ENCODE measurements at places on chromosomes 3 and 15. TPM values are rescaled to one million over a fixed set of nuclear protein-coding genes. Genes with fewer than 3 reads are reported as not detected.
A peak's percentile ranks its signal among the peaks of the same experiment; 100 is the strongest.

DNA sequence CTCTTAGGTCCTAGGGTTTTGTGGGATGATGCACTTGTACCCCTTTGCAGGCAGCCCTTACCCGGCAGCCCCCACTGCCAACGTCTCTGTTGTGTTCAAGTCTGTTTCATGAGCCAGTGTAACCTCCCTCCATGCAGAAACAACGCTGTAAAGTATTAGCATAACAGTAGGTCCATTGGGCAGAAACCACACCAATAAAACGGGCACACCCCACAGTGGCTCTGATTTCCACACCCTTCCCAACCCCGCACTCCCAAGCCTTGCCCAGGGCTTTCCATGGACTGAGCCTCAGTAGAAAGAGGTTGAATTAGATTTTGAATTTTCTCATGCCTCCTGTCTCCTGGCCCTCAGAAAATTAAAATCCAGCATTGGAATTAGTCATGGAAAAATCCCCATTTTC is 124.5 kb downstream of the CACNA1D start:
- DNase-seq: no peak

GRCh38 chr3:133892541-133893231 is 3.0 kb downstream of the RAB6B start:
- DNase-seq: no peak

GRCh38 chr15:62835351-62835750 is 207.2 kb upstream of the TPM1 start:
- DNase-seq: no peak

The EOMES gene
- total RNA-seq: 12.3 TPM

DNA sequence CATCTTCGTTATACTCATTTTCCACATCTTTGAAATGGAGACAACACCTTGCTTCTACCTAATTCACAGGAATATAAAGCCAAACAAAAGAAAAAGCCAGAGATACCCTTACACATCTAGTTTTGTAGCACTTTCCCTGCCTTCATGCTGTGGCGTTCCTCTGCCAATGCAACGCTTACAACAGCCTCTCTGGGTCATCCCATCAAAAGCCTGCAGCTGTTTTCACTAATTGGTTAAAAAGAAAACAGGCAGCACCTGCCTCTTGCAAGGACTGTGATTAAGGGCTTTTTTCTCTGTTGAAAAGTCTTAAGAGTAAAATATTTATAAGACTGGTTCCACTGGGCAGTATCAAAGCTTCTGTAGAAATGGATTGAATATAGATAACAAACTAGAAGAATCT is 120.3 kb downstream of the FMN1 start:
- DNase-seq: no peak

DNA sequence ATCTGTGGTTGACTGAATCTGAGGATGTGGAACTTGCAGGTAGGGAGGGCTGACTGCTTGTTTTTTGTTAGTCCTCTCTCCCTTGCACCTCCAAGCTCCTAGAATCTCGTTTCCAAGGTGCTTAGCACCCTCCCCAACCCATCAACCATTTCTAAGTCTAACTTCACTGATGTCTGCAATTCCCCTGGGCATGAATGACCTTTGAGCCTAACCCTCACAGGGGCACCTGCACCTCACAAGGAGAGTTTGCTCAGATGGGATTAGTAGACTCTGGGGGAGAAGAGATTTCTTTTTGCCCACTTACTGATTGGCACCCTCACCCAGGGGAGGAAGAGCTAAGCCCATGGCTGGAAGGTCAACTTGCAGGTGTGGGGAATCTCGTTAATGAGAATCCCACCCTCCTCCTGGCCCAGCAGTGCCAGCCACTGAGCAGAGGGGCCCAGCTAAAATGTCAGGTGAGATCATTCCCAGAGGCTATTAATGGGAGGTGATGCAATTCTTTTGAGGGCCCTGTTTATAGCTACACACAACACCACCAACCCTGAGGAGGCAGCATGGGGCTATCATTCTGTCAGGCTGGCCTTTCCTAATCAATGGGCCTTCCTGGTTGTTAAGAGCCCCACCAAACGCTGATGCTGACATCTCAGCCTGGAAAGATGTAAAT is 81.6 kb upstream of the HERC1 start:
- peak; percentile 24 for DNase-seq

GRCh38 chr3:32374788-32375595 is 16.7 kb upstream of the CMTM7 start:
- DNase-seq: no peak

DNA sequence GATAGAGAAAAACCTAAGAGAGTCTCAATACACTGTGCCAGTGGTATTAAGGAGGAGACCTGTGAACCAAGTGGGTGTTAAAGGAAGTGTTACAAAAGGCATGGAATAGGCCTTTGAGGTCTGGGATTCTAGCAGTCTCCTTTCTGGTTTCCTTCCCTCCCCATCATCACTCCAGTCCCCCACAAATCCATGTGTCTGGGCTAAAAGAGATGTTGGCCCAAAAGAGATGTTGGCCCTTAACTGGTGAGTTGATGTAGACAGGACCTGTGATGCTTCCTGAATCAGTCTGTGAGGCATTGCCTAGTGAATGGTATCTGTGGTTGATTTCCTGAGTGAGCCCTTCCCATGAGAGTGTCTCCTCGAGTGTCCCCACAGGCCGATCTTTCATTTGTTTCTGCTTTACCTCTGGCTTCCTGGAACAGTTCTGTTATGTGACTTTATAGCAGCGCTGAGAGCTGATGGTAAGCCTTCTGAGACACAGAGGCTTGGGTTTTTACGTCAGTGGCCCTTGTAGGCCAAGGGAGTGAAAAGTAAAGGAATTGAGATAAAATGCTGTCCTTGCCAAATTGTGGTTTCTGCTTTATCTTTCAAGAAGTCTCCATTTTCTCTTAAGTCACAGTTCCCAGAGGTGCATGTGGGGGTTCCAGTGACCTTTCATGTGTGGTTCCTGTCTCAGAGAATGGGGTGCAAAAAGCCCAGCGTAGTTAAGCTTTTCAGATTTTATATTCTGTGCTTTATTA is 87.8 kb downstream of the KLHL25 start:
- no peak for DNase-seq

The ACVR2B gene
- 6.0 TPM for total RNA-seq

The PRR20G gene
- total RNA-seq: not detected

DNA sequence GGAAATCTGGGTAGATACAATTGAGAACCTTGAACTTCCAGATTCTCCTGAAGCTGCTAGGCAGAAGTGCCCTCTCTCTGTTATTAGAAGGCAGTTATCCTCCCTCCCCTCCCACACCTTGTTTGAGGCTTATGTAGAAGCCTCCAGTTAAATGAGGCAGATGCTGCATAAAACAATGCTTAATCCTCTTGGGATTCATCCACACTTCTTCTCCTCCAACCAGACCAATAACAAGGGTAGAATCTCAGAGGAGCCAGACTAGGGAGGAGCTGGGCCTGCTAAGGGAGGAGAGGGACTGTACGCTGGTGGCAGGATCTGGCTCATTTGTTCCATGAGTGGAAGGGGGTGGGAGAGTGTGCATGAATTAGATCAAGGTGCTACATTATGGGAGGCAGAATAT is 88.3 kb upstream of the PRR23C start:
- no peak for DNase-seq

GRCh38 chr3:190446573-190447279 is 3.0 kb downstream of the TMEM207 start:
- DNase-seq: no peak

GRCh38 chr15:33328106-33328505 is 17.3 kb downstream of the RYR3 start:
- DNase-seq: no peak

- no peak for DNase-seq
Observed at GRCh38 chr3:31431321-31431720, 101.4 kb upstream of the STT3B start.

- no peak for DNase-seq
Observed at GRCh38 chr15:91077029-91077428, 23.0 kb upstream of the SV2B start.

DNA sequence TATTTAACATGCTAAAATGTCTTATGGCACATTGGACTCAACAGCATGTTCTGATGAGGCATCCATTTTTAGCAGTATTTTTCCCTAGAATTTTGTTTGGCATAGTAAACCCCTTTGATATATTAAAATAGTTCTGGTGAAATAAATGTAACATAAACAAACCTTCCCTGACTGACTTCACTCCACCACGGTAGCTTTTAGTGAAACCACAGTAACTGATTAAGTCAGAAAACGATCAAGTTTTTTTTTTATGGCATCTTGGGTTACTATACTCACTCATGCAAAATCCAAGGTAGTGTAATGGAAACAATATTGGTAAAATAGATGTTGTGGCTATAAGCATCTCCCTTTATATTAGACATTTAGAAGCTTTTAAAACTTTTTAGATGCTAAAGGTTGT is 2.8 kb downstream of the SERP1 start:
- no peak for DNase-seq

DNA sequence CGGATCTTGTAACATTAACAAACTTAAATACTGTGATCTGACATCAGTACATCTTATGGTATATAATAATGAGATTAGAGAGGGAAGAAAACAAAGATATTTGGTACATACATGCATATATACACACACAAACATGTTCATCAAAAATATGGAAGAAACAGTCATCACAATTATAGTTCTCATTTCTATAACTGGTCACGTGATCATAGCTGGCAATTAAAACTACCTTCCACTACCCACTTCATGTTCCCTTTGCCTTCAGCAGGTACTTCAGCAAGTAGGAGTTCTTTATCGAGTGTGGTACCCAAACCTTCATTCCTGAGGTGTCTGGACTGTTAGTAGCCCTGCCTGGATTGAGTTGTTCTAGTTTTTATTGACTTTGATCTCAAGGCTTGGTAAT is 70.9 kb upstream of the ALDH1A3 start:
- DNase-seq: no peak

The GABRR3 gene
- total RNA-seq: not detected

GRCh38 chr3:64956711-64957325 is 269.0 kb upstream of the ADAMTS9 start:
- DNase-seq: no peak

- no peak for DNase-seq
Observed at GRCh38 chr3:1381647-1382036, 288.8 kb downstream of the CNTN6 start.

The EXOSC7 gene
- total RNA-seq: 33.6 TPM

GRCh38 chr3:193132241-193132640 is 108.8 kb upstream of the PLAAT1 start:
- no peak for DNase-seq

- no peak for DNase-seq
Observed at GRCh38 chr3:12040902-12041301, 36.7 kb downstream of the SYN2 start.

DNA sequence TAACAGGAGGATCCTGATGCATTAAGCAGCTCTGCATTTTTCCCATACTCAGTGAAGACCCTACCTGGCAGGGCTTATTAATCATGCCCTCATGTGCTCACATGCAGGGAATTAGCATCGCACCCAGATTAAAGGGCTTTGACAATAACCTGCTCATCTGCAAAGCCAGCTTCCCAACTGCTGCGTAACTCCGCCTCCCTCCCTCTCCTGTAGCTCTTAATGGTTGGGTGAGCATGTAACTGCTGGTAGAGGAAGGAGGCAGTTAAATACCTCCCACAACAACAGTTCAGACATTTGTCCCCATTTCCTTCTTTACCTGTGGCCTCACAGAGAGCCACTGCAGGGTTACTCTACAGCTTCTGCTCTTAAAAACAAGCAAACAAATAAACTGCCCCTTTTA is 203.6 kb upstream of the WNT5A start:
- DNase-seq: no peak

The CFAP100 gene
- not detected for total RNA-seq

DNA sequence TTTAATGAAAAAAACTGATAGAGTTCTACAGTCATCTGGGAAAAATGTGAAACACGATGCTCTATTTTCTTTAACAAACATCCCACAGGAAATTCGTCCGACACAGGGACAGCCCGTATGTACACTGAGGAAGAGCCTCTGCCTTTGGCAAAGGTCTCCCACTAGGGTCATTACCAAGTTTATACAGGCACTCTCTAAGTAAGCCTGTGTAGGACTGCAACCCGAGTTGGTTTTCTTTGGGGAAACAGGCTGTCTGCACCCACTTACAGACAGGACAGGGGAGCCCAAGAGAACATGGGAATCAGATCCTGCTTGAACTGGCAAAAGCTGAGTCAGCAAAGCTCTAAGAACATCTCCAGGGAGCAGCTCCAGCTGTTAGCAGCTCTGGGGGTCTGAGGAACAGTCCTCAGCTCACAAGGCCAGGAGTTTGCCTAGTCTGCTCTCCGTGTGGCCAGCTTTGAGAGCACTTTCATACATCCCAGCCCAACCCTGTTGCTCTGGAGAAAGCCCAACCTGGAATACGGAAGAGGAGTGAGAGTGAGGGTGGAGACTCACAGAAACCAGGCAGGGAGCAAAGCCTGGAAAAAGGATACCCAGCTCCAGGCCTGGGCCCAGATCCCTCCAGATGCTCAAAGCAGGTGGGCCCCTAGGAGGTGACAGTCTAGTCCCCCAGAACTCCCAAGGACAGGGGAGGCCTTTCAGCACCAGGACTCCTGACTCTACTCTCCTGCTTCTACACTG is 1.9 kb downstream of the TBC1D2B start:
- DNase-seq: no peak

- DNase-seq: no peak
Observed at GRCh38 chr3:40718681-40719080, 193.9 kb downstream of the ZNF621 start.

GRCh38 chr3:150733373-150733935 is 29.5 kb downstream of the SIAH2 start:
- DNase-seq: no peak

The GPR149 gene
- not detected for total RNA-seq

GRCh38 chr3:150105886-150106612 is 135.4 kb upstream of the PFN2 start:
- no peak for DNase-seq

DNA sequence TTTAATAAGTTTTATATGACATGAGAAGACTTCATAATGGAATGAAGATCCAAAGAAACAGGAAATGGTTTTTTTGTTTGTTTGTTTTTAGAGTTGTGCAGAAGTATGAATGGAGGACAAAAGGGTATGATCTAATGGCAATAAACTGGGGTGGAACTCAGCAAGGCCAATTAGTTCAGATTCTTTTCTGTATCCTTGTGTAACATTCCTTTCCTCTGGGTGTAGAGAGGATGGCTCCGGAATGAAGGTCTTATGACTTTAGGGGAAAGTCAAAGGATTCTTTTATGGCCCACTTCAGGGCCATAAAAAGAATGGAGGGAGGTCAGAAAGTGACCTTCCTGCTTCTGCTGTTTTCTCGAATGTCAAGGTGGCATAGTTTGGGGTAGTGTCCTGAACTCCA is 152.6 kb downstream of the DPH6 start:
- DNase-seq: no peak

DNA sequence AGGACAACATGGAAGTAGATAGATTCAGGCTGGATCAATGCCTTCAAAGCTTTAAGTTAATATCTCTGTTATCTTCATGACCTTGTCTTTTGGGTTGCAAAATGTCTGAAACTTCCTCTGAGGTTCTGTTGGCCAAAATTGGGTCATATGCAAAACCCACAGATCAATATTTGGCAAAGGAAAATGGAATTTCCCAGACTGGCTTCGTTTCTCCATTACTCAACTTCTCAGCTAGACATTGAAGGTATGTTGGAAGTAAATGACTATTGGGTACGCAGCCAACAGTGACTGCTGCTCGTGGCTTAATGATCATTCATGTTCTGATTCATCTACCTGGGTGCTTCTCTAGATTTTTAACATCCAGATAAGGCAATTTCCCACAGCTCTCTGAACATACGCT is 675.4 kb upstream of the SGO1 start:
- DNase-seq: no peak
